ENCODE measurements at places on chromosomes 1 and 21. TPM values are rescaled to one million over a fixed set of nuclear protein-coding genes. Genes with fewer than 3 reads are reported as not detected.
A peak's percentile ranks its signal among the peaks of the same experiment; 100 is the strongest.

DNA sequence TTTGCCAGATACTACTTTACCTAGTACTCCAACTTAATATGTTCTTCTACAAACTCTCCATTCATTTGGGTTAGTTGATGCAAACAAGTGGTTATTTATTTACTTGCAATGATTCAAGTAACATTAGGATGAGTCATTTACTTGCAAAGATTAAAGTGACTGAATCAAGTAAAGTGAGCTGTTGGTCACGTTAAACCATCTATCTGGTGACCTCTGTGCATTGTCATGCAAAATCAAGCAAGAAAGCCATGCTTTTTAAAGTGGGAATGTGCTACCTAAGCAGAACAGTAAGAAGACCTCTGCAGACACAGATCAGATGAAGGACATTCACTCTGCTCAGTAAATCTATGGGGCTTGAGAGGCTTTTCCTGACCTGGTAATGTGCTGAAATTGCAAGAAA, 254.7 kb downstream of the LRRIQ3 start:
- no peak for DNase-seq

GRCh38 chr21:45020629-45021427, 53.6 kb upstream of the ADARB1 start:
- no peak for DNase-seq

- no peak for DNase-seq
These were observed 2.7 kb downstream of the ETNK2 start for GRCh38 chr1:204149107-204149506.

GRCh38 chr1:159916242-159917051, 8.9 kb downstream of the TAGLN2 start:
- DNase-seq: peak; percentile 47

FCMR gene
- total RNA-seq: 1.7 TPM

- DNase-seq: no peak
These were observed 468.5 kb downstream of the PCP4 start for GRCh38 chr21:40335704-40336103.

F5 gene
- total RNA-seq: not detected

DNA sequence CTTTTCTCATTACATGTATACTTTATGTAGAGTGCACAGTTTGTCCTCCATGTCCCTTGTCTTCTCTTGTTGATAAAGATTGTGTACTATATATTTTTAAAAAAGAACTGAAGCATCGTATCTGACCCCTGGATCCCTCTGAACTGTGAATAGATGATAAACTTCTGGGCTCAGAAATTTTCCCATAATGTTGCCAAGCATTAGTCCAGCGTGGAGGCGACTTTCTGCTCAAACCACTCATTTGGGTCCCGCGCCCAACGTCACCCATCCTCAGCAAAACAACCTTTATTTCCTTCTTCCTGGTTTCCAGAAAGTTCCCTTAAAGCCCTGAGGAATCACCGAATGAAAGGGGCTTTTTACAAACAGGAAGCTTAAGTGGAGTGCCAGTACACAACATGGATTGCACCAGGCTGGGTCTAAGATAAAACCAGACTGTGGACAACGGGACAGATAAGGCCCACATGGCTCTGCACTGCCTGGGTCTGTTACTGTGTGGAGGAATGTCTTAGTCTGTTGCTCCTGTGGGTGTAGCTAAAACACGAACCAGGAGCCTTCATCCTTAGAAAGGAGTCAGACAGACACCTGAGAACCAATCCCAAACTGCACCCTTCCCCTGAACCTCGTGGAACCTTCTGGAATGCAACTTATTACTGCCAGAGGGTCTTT, 15.6 kb downstream of the EVA1C start:
- no peak for DNase-seq

DNA sequence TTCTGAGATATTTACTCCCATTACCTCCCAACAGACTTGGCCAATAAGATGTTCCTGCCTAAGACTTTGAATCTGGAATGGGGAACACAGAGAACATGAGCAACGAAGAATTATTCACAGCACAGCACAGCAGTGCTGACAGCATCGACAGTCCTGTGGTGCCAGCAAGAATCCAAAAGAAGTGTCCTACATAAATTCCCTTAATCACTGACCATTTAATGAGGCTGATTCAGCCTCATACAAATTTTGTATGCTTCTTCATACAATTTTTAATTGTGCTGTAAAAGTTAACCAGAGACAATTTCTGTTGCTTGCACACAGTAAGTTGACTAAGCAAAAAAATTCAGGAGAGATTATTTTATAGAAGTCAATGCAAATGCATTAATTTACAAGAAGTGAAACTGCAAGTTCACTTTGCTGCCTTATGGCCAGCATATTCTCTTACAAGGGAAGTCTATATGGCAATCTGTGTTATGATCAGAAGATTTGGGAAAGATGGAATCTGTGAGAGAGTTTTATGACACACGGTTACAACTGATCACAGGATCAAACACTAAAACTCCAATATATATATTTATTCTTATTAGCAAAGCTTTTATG, 855.9 kb downstream of the LTN1 start:
- DNase-seq: no peak

GRCh38 chr1:93237021-93237420, 56.5 kb downstream of the CCDC18 start:
- DNase-seq: no peak

DNA sequence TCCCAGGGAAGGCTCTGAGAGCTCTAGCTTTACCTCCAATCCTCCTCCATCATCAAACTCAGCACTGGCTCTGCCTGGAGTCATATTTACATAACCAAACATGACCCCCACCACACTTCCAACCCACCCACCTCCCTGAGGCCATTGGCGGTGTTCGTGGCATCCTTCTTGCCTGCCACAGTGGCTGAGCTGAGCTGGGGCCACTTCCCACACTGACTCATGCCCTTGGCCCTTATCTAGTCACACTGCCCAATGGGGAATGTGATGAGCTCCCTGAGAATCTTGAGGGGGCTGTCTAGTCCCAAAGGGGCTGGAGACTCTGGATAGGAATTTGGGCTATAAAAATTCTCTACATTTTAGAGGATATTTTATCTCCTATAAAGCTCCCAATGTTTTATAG, 230.9 kb upstream of the IRF2BP2 start:
- no peak for DNase-seq

DNA sequence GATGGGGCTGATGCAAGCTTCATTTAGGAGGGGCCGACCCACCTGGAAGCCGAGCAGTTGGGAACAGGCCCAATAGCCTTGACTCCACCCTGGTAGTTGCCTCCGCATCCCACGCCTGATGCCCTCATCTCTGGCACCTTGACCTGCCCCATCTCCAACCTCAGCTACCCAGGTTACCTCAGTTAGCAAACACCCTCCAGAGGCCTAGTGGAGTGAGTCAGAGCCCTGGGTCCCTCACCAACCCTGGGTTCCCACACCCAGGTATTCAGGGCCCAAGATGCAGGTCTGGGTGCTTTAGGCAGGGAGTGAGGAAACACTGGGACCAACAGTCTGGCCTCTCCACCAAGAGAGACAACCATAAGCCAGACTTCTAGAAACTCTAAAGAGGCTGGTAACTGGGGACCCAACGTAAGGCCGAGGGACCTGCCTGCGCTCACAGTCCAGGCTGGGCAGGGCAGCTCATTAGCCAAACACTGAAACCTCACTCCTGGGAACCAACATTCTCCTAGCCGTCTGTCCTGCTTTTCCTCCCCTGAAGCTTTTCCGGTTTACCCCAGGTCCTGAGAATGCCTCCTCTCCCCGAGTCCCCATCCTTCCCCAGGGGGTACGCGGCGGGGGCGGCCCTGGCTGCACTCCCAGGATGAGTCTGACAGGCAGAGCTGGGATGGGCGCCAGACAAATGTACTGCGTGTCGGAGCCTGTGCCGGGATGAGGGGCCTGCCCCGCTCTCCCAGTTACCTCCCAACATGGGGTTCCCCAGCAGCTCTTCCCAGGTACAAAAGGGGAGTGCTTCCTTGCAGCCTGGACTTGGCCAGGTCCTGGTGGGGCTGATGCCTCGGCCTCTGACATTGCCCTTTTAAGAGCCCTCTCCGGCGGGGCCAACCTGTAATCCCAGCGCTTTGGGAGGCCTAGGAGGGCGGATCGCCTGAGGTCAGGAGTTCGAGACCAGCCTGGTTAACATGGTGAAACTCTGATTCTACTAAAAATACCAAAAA, 8.9 kb upstream of the CELSR2 start:
- peak; percentile 19 for DNase-seq

OR2L3 gene
- not detected for total RNA-seq

Measured in SK-MEL-5 (cell line).